Thoracic aorta (tissue), 2 donors: ENCODE measurements at places on chromosomes 2 and 18. TPM values are rescaled to one million over a fixed set of nuclear protein-coding genes. Genes with fewer than 3 reads are reported as not detected.

The AGAP1 gene
- total RNA-seq, result 20.8 TPM

DNA sequence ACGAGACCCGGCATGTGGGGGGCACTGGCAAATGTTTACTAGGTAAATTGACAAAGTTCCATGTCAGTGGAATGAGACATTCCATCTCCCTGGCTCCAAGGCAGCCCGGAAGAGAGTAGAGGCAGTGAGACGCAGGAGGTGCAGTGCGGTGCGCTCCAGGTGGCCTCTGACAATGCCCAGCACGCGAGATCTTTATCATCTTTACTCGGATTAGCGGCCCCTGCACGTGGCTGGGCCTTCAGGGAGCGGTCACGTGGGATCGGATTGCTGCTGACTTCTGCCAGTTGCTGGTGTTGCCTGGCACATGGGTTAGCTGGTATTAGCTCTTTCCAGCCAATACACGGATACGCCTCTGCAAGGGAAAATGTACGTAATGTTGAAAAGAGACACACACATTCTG is 151.2 kb upstream of the ALKAL2 start:
- DNase-seq, result no peak

- DNase-seq, result no peak
Measured at GRCh38 chr2:71666094-71666474, 212.7 kb downstream of the DYSF start.

DNA sequence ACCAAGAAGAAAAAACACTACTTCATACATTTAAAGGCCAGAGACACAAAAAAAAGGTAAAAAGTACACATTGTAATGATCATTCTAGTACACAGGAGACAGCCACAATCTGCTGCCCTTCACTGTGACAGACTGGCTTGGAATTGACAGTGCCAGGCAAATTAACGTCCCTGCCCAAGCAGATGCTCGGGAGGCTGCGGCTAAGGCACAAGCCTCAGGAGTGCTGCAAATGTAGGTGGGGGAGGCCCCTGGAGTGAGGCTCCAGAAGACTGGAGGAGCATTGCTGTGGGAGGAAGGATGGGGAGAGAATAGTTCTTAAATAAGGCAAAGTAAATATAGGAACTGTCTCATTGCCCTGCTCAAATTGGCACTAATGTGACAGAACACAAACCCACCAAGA is 18.6 kb downstream of the ERCC3 start:
- no peak for DNase-seq

The SCYGR5 gene
- total RNA-seq, result not detected

The DNAJC5G gene
- total RNA-seq, result 0.68 TPM

The BZW1 gene
- total RNA-seq, result 252 TPM

GRCh38 chr2:20621366-20622295 is 29.3 kb downstream of the HS1BP3 start:
- no peak for DNase-seq

GRCh38 chr2:187478719-187479118 is 30.7 kb upstream of the CALCRL start:
- DNase-seq, result no peak

DNA sequence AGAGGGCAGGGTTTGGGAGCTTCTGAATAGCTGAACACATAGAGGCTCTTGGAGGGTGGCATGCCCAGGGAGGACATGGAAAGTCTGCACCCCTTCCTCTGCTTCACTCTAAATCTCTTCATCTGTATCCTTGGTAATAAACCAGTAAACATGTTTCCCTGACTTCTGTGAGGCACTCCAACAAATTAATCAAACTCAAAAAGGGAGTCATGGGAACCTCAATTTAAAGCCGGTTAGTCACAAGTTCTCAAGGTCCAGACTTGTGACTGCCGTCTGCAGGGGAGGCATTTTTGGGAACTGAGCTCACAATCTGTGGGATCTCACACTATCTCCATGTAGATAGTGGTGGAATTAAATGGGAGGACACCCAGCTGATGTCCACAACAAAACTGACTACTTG is 33.1 kb upstream of the STON1 start:
- no peak for DNase-seq

GRCh38 chr2:25964891-25965290 is 17.4 kb downstream of the KIF3C start:
- no peak for DNase-seq

GRCh38 chr18:53984021-53984420 is 240.4 kb downstream of the MBD2 start:
- no peak for DNase-seq

GRCh38 chr2:8587251-8587791 is 94.5 kb upstream of the ID2 start:
- no peak for DNase-seq

DNA sequence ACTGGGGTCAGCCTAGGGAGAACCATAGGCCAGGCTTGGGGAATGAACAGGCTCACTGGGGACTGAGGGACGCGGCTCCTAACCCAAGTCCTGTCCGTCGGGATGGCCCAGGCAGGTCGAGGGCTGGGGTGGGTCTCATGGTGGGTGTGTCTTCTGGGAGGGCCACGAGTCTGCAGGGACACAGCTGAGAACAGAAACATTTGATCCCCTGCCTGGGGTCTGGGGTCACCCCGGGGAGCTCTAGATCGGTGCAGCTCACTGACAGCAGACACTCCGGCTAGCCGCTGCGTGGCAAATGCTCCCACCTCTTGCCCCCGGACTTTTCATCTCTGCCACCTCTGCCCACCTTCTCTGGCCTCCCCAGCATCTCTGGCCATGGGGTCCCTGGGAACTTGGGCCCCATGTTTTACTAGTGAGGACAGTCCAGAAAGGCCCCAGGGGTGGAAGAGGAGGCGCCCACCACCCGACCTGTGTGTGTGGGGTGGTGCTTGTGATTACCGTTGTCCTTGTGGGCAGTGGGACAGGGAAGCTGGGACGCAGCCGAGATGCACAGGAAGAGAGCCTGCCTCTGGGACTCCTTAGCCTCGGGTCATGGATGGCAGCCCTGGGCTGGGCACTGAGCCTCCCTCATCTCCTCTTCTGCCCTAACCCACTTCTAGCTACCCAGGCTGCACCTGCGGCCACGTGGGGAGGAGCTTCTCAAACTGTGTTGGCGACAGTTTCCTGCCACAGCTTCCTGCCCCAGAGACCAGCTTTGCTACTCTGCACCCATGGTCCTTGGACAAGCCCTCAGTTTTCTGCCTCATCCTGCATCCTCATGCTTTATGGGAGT is 4.9 kb downstream of the ZAP70 start:
- DNase-seq, result no peak

DNA sequence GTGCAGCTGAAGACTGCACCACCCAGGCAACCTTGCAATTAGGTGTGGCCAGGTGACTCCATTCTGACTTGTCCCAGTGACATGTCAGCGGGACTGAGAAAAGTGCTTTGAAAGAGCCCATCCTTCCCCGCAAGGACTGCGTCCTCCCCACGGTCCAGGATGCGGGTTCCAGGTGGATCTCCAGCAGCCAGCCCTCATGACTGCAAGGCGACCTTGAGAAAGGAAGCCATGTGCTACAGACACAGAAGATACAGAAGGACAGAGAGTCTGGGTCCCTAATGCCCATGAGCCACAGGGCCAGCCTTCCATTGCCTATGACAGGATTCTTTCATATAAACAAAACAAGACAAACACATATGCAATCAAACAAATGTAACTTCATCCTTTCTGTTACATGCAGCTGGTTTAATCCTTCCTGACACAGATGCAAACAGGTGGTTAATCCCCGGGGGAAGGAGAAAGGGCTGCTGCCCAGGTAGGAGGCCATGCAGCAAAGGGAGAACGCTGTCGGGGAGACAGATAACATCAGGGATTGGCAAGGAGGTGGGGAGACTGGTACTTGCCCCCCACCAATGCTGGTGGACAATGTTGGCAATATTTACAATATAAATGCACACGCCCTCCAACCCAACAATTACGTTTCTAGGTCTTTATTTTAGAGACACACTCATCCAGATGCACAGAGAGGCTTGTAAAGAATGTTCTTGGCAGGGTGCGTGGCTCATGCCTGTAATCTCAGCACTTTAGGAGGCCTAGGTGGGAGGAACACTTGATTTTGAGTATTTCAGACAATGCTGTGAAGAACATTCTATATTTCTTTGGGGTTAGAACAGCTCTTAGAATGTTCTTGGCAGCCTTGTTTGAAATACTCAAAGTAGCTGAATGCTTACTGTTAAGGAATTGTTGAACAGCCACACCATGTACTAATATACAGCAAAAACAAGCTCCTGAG is 64.8 kb downstream of the NCAPH start:
- no peak for DNase-seq

- DNase-seq, result no peak
Measured at GRCh38 chr18:64519201-64519600, 370.3 kb upstream of the LINC00305 start.

GRCh38 chr2:106534471-106534870 is 47.3 kb downstream of the CD8B2 start:
- no peak for DNase-seq

DNA sequence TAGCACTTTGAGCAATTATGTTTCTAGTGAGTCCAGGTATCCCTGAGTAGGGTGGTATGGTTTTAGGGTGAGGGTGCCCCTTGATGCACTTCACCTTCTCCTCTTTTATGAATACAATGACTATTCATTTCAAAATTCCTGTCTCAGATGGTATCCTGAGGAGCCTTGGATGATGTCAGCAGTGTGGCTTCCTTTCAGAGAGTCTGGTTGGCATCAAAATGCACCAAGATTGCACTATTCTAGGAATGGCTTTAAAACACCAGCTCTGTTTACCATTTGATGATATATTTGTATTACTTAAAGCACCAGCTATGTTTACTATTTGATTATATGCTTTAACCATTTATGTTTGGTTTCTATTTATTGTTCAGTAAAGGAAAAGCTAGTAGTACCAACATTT is 141.0 kb downstream of the FMNL2 start:
- DNase-seq, result no peak

- DNase-seq, result no peak
Measured at GRCh38 chr2:64379186-64379585, 74.8 kb upstream of the LGALSL start.

DNA sequence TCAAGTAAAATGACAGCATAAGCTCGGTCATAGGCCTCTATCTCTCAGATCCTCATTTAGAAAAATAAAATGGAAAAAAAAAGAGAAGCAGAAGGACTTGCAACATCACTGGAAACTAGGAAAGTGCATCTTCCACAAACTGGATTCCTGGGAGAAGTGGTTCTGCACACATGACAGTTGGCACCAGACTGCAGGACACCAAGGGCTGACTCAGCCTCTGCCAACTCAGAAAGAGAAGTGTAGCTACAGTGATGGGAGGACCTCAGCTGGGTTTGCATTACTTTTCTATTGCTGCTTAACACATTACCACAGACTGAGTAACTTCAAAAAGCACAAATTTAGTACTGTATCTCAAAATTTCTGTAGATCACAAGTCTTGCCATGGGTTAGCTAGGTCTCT is 409.5 kb upstream of the GCFC2 start:
- no peak for DNase-seq

DNA sequence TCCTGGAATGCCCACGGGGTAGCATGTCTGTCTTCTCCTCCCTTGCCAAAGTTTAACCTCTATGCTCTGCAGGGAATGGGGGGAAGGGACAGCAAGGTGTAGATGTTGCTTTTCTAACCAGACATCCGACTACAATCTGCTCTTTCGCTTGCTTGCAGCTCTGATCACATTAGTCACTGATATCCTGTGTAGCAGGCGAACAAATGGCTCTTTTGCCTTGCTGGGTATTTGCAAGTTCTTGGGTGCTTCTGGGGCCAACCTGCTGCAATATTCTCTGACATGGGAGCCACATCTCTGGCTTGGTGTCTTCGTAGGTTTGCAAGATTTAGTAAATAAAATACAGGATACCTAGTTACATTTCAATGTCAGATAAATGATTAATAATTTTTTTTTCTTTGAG is 190.0 kb downstream of the ASB1 start:
- DNase-seq, result no peak

- DNase-seq, result no peak
Measured at GRCh38 chr2:182897137-182897536, 30.7 kb upstream of the FRZB start.
